Stimulated activated CD4-positive, alpha-beta T cell treated with anti-CD3 and anti-CD28 coated beads, Interleukin-12 subunit alpha, Interleukin-12 subunit beta, amount 100 ng/mL, for 24 hours (primary cell): ENCODE measurements at places on chromosomes 11 and 22.

GRCh38 chr11:1460396-1460985 lies 26.1 kb downstream of the MOB2 start:
- no peak for DNase-seq

DNA sequence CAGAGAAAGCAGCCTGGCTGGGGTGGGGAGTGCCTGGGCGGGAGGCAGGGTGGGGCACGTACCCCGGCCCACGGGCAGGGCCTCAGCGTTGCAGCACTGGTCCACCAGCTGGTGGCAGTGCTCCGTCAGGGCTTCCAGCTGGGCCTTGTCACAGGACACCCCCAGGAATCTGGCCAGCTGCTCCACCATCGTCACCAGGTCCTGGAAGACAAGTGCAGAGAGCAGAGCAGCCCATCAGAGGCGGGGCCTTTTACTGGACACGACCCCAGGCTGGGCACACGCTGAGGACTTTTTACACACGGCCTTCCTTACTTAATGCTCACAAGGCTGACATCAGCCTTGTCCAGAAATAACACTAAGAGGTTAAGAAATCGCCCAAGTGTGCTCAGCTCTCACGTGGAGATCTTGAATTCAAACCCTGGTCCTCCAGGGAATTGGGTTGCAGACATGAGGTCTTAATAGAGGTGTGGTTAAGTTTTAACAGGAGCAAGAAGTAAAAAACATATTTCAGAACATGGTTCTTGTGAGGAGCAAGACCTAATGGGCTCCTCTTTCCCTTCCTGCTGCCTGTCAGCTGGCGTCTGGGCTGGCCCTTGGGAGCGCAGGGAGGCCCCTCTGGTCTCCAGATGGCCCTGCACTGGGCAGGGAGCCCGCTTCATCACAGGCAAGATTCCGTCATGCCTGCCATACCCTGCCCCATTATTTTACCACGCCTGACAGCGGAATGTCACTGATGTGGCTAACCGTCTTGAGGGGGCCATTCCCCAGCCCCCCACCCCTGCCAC lies 17.1 kb upstream of the EFCAB6 start:
- no peak for DNase-seq

DNA sequence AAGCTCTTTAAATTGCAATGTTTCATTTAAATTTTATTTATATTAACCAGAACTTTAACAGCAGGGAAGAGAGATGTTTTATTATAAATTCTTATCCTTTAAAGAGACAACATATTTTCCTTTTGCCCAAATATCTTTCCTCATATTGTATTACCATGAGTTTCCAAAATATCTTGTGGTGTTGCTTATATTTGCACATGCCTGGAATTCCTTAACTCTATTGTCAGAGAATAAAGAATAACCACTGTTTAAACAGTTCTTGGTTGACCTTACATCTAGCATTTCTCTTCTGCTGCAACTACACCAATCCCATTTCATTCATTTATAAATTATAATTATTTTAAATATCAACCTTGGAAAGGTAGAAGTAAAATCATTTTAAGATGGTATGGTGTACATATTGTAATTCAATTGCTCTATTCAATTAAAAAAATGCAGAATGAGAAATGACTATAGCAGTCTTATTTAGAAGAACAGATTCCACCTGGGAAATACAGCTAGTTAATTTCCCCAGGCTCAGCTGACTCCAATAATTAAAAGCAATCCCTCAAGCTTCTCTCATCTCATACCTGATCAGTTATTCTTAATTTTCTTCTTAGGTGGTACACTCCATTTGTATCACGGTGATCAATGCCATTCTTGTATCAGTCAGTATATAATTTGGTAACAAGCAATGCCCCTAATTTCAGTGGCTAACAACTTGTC lies 923.3 kb downstream of the KCNA4 start:
- no peak for DNase-seq

DNA sequence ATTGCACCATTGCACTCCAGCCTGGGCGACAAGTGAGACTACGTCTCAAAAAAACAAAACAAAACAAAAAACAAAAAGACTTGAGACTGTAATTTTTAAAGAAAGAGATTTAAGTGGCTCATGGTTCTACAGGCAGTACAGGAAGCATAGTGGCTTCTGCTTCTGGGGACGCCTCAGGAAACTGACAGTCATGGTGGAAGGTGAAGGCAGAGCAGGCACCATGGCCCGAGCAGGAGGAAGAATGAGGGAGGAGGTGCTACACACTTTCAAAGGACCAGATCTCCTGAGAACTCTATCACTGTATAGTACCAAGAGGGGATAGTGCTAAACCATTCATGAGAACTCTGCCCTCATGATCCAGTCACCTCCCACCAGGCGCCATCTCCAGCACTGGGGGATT lies 52.0 kb downstream of the CBL start:
- no peak for DNase-seq

DNA sequence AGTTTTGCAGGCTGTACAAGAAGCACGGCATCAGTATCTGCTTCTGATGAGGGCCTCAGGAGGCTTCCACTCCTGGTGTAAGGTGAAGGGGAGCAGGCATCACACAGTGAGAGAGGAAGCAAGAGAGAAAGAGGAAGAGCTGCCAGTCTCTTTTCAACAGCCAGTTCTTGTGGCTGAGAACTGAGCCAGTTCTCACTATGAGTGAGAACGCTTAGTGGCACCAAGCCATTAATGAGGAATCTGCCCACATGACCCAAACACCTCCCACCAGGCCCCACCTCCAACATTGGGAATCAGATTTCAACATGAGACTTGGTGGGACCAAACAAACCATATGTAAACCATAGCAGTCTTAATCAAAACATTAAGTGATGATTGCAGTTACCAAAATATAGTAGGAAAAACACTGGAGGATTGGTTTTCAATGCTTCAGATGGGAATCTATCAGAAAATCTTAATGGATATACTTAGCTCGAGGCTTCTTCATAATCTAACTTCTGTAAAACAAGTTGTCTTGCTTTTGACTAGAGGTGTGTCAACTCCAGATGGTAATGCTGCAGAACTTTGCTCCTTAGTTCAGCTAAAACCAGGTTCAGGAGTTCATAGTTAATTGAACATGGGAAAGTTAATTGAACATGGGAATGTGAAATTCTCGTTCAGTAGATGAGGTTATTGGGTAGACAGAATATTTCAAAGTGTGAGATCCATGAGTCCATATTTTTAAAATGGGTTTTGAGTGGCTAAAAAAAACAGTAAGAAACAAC lies 12.2 kb downstream of the FAR1 start:
- no peak for DNase-seq

DNA sequence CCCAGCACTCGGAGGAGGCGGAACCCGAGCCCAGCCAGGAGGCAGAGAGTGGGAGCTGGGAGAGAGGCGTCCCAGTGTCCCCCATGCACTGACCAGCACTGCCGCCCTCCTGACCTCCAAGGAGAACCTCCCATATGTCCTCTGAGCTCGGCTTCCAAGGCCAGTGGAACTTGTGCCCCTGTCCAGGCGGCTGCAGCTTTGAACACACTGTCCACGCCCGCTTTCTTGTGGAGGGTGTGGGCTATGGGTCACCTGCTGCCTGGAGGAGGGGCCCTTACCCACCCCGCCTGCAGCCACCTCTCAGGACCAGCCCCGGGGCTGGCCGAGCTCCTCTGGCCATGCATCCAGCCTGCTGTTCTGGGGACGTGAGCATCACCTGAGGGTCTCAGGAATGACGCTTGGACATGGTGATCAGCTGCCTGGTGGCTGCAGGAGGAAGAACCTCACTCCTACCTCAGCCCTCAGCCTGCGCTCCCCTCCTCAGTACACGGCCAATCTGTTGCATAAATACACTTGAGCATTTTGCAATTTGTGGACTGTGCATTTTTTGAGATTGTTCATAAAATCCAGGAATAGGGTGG lies 22.2 kb upstream of the MUC5B start:
- DNase-seq: no peak

DNA sequence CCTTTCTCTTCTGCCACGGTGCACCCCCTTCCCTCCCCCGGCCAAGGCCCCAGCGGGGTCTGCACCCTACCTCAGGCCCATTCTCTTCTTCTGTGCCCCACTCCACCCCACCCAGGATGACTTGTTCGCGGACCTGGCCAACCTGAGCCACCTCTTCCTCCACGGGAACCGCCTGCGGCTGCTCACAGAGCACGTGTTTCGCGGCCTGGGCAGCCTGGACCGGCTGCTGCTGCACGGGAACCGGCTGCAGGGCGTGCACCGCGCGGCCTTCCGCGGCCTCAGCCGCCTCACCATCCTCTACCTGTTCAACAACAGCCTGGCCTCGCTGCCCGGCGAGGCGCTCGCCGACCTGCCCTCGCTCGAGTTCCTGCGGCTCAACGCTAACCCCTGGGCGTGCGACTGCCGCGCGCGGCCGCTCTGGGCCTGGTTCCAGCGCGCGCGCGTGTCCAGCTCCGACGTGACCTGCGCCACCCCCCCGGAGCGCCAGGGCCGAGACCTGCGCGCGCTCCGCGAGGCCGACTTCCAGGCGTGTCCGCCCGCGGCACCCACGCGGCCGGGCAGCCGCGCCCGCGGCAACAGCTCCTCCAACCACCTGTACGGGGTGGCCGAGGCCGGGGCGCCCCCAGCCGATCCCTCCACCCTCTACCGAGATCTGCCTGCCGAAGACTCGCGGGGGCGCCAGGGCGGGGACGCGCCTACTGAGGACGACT lies 15.9 kb downstream of the RTN4RL2 start:
- DNase-seq: no peak

DNA sequence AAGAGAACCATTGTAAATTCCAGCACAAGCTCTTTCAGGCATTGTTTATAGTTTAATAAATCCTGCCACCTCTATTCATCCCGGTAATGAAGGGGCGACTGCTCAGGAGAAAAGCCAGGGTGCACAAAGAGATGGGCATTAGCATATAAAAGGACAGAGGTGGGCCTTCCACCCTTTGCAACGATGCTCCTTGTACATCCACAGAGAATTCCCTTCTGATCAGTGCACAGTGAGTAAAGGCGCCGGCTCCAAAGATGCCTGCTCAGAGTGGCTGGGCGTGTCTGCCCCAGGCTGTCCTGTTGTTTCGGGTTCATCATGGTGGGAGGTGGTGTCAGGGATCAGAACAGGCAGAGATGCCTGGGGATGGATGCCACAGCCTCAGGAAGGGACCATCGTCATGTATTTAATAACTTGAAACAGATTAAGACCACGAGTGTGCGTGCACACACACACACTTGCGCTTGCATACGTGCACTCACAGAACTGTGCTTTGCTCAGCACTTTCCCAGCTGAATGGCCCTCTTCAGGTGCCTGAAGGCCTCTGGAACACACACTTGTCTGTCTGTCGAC lies 305.0 kb downstream of the TBC1D22A start:
- DNase-seq: no peak

DNA sequence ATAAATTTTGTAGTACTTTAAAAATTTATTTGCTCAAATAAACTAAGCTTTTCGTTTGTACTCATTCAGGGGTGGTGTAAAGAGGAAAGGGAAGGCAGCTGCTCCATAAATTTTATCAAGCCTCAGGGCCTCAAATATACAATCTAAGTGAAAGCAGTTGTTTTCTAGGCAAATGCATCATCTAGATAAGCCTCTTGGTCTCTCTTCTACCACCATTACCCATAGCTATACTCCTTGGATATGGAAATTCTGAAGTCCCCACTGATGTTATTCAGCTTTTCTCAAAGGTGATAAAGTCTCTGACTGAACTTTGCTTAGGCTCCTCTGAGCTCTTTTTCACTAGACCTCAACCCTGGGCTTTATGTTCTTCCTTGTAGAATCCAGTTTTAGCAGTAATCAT lies 1313.1 kb downstream of the JRKL start:
- no peak for DNase-seq

DNA sequence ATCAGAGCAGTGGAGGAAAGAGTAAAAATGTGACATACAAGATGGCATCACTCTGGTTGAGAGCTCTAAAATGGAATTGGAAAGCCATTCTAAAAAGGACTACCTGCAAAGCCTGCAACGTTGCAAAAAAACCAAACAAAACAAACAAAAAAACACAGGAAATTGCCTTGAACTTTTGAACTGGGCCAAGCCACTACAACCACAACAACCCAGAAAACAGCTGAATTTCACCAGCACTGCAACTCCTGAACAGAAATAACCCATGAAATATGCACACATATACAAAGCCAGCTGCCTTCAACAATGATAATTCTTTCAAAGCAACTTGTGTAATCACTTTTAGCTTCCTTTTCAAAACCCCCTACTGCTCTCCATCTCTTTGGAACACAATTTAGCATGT lies 326.6 kb upstream of the LRRC4C start:
- no peak for DNase-seq

DNA sequence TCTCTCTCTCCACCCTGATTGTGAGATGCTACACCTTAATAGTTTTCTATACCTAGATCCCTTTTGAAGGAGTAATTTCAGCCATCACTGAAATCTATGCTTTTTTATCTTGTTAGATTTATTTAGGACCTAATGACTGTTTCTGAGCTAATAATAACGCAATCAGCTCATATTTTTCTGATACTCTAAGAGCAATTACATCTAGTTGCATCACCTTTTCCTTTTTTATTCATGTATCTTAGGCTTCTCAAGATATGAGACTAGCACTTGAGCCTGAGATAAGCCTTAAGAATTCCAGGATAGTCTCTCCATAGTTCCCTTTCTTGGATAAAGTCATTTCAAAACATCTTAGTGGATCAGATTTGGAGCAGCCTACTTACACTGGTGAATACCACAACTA lies 25.1 kb upstream of the CAVIN3 start:
- no peak for DNase-seq

GRCh38 chr11:46905806-46906205 lies 12.5 kb downstream of the LRP4 start:
- DNase-seq: no peak

DNA sequence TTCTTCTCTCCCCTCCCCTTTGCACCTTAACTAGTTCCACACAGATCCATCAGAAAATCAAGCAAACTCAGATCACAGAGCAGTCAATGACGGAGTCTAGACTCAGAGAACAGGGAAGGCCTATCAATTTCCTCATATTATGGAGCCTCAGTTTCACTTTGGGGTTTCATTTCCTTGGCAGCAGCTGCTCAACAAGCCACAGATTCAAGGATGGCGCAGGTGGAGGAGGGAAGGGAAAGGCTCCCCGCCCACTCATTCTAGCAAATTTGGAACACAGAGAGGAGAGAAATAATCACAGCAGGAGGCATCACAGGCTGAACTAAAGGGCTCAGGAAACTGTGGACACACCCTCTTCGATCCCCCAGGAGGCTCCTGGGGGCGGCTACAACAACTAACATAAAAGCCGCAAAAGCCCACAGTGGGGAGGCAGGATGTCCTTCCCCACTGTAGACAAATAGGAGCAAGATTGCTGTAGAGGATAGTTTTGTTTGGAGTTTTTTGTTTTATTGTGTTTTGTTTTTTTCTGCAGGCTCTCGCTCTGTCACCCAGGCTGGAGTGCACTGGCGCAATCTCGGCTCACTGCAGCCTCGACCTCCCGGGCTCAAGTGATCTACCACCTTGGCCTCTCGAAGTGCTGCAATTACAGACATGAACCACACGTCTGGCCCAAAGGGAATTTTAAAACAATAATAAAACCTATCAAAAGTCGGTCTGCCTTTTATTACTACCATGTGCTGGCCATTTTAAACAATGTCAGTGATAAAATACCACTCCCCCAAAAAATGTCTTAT lies 3.4 kb downstream of the PLAAT3 start:
- DNase-seq: no peak

DNA sequence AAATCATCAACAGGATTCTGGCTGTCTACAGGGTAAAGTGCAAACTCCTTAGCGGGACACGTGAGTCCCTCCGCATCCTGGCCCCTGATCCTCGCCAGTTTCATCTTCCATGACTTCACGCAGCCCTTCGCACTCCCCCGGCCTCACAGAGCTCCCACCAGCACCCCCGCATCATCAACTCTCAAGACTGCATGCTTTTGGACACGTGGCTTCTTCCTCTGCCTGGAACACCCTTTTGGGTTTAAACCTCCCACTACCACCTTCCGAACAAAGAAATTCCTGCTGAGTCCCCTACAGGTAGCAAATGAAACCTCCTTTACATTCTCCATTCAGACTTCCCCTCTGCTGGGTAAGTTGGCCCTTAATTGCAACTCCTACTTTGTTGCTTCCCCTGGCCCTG lies 12.6 kb upstream of the EIF3M start:
- DNase-seq: no peak
